ENCODE measurements at places on chromosomes 4 and X.

DNA sequence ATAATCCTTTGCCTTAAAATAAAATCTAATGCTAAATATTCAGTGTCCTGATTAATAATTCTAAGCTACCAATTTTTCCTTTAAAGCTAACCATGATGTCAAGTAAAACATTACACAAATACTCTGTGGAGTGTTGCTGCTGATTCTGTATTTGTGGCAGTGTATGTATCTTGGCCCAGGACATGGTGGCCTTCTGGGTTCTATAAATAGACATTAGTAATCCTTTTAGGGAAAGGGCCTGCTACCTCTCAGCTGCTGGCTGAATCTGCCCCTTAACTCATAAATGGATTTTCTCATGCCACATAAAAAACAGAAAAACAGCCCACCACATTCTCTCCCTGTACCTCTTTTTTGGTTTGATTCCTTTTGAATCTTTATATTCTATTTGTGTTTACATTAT, 1.2 kb upstream of the XK start:
- no peak for DNase-seq

DNA sequence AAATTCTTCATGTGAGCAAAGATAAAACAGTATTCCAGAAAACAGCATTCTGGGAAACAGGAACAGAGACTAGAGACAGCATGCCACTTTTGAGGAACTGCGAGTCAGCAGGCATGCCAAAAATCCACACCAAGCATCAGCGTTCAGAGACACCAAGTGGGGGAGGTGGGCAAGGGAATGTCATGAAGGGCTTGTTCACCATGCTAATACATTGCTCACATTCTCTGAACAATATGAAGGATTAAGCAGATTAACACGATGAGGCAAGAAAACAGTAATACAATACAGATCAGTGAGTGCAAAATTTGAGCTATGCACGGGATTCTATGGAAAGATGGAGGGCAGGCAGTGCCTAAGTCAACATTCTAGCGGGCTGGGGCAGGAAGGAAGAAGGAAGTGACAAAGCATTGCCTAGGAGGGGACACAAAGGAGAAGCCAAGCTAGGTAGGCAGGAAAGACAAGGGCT, 278.3 kb downstream of the FBXW7 start:
- DNase-seq: no peak

GRCh38 chr4:6020613-6021012, 2.4 kb upstream of the C4orf50 start:
- DNase-seq: no peak

DNA sequence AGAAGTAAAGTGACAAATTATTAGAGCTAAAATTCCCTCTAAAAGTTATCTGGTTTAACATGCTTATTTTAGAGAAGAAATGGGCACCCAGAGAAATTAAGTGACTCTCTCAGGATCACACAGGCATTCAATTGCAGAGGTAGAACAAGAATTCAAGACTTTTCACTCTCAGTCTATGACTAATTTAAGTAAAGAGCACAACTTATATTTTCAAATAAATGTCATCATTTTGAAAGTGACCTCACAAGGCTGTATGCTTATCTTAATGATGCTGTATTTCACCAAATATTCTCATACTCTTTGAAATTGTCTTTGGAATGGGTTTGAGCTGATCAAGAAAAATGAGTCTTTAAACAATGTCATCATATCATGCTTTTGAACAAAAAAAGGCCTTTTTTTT, 15.3 kb downstream of the GPR174 start:
- no peak for DNase-seq

GRCh38 chrX:134010690-134011089, 25.3 kb upstream of the GPC3 start:
- DNase-seq: no peak

DNA sequence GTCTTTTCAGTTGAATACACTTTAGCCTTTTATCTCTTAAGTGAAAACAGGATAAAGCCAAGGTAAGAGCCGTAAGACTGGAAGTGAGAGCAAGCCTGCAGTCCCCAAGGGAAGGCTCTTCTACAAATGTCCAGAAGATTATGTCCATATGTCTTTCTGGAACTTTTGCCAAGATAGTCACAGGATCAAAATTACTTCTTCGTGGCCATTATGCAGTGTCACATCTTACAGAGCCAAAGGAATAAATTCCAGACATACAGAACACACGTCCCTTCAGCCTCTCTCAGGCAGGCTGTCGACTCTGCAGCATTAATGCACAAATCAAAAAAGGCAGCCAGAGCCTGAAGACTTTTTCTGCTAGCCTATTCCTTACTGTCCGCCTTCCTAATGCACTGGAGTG, 10.9 kb upstream of the GATB start:
- no peak for DNase-seq

DNA sequence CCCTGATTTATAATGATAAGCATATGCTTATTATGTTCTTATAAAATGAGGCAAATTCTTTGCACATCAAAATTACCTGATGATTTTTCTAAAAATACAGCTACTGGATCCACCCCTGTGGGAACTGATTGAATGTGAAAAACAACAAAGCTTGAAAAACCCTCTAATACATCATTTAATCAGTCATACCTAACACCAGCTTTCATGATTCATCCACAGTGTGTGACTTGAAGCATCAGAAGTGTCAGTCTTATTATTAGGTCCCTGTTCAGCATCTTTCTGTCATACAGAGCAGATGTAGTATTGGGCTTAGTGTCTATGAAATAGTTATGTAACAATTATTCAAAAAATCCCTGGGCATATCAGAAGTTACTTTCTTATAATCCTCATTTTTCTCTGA, 671.3 kb upstream of the GALNT7 start:
- DNase-seq: no peak

GRCh38 chr4:109708990-109709389, 5.7 kb upstream of the CASP6 start:
- no peak for DNase-seq

- no peak for DNase-seq
These were observed 71.2 kb downstream of the GAB1 start for GRCh38 chr4:143407888-143408287.

DNA sequence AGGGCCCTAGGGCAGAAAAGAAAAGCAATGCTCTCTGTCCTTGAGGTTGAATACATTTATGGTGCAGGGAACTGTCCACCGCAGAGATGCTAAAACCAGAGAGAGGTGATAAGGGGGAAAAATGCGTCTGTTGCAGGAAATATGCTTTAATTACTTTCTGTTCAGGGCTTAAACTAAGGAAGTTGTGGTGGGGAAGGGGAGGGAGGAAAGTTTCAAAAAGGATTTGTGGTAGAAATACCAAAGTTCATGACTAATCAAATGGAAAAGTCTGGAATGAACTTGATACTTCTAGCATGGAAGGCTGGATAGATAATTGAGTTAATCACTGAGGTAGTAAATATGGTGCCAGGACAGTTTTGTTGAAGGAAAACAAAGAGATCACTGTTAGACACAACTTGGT, 99.0 kb downstream of the ASB9 start:
- no peak for DNase-seq

DNA sequence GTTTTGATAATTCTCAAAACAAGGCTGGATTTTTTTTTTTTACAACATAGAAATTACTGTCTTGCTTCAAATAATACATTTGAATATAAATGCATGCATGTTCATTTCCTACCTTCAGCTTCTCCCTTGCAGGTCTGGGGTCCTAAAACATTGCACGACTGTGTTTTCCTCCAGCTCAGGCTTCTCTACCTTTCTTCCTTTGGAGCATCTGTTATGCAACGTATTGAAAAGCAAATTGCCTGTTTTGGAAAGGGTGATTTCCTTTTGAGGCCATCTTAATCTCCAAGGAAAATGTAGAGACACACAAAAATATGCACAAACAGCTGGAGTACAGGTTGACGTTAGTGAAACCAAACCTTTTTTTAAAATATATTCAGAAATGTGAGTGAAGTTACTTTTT, 115.6 kb upstream of the TLL1 start:
- no peak for DNase-seq

- DNase-seq: no peak
These were observed 10.0 kb upstream of the CWH43 start for GRCh38 chr4:48976041-48976440.

GRCh38 chrX:56600141-56600540, 36.7 kb downstream of the UBQLN2 start:
- no peak for DNase-seq

- no peak for DNase-seq
These were observed 548 bp downstream of the NEUROG2 start for GRCh38 chr4:112515198-112516065.

DNA sequence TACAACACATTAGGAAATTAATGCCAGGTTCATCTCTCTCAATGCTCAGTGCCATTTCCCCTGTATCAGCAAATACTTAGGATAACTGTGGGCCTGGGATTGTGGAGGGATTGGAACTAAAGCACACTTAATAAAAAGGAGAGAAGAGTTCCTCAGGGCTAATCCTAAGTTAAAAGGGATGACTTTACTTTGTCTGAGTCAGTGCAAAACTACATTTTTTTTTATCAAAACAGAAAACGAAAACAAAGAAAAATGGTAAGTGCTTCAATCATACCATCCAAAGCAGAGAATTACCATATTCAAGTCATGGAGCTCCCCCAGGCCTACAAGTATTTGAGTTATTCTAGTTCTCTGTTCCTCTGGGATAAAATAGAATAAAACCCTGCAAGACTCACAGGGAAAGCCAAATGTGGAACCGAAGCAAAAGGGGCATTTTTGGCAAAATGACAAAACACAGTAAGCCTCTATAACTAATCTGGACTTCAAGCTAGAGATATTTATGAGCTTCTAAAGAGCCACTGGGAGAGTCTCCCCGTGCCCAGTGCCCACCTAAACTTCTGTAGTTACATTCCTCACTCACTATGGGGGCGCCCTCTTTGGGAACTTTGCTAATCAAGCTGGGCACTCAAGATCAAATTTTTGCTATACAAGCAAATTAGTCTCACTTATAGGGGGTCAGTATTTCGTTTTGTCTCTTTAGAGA, 53.4 kb downstream of the PALLD start:
- DNase-seq: no peak

GRCh38 chr4:145814246-145814645, 124.4 kb downstream of the ZNF827 start:
- no peak for DNase-seq

DNA sequence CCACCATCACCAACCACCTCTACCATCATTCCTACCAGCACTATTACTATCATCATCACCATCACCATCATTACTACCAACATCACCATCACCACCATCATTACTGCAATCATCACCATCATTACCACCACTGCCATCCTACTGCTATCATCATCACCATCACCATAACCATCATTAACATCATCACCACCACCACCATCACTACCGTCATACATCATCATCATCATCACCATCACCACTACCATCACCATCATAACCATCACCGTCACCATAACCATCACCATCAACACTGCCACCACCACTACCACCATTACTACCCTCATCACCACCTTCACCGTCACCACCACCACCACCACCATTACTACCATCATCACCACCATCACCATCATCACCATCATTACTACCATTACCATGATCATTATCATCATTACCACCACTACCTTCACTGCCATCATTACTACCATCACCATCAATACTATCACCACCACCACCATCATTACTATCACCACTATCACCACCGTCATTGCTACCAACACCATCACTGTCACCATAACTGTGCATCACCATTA, 71.8 kb downstream of the PSAPL1 start:
- no peak for DNase-seq

DNA sequence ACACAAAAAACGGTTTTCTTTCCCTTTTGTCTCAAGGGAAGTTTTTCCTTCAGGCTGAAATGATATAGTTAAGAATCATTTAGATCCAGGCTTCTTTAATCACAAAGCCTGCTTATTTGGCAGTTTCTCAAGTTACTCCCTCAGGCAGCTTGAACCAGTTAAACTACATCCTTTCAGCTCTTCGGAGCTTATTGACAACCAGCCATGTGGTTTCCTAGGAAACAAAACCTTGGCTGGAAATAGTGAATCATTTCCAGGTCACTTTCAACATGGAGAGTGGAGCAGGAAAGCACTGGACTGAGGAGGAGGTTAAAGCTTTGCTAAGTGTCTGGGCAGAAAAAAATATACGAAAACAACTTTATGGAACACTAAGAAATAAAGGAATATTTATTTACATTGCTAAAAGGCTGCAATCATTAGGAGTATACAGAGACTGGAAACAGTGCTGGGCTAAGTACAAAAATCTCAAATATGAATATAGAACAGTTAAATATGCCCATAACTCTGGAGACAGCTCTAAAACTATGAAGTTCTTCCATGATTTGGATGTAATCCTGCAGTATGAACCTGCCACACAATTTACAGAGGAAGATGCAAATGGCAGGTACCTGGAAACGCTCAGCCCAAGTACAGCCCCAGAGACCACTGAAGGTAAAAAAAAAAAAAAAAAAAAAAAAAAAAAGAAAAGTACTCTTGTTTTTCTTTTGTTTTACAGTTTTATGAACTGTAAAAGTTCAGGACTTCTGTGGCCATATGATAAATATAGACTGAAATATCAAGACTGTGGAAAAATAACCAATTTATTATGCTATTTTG, 23.2 kb upstream of the AASDH start:
- DNase-seq: no peak

- no peak for DNase-seq
These were observed 217.1 kb upstream of the ARHGAP24 start for GRCh38 chr4:85257817-85258370.

DNA sequence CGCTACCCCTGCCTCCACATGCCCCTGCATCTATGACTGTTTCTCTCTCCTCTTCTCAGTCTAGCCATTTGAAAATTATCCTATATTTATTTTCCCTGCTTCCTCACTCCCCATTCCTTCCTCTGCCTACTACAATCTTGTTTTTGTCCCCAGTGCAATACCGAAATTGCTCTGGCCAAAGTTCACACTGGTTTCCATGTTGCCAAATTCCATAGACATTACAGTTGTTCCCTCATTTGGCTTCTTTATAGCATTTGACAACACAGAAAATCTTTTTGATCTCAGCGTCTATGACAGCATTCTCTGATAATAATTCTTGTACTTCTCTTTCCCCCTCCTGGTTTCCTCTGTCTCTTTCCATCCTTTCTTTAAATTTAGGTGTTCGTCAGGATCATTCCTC, 99.4 kb downstream of the GPR82 start:
- DNase-seq: no peak

- DNase-seq: no peak
These were observed 186.7 kb upstream of the WDFY3 start for GRCh38 chr4:85153221-85153620.

DNA sequence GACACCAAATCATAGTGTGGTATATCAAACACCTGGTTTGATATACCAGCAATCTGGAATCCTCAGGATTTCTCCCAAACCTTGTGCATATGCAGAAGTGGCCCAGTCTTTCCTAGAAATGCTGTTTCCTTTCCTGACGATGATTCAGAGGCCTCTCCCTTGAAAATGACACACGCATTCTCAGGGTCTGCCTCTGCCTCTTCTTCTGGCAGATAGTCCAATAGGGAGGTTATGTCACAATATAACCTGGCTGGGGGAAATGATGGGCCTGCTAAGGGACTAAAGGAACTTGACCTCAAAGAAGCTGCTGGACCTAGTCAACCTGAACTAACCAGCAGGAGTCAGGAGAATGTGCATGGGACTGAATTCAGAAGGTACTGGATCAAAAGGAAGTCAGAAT, 435.2 kb downstream of the IDS start:
- no peak for DNase-seq
